ENCODE measurements at places on chromosomes 7 and 10.

GRCh38 chr7:157521752-157522151, 184.9 kb downstream of the DNAJB6 start:
- DNase-seq: no peak

- no peak for DNase-seq
Observed at GRCh38 chr7:36896956-36897590, 172.8 kb upstream of the AOAH start.

GRCh38 chr10:15262036-15262713, 93.7 kb upstream of the NMT2 start:
- no peak for DNase-seq

DNA sequence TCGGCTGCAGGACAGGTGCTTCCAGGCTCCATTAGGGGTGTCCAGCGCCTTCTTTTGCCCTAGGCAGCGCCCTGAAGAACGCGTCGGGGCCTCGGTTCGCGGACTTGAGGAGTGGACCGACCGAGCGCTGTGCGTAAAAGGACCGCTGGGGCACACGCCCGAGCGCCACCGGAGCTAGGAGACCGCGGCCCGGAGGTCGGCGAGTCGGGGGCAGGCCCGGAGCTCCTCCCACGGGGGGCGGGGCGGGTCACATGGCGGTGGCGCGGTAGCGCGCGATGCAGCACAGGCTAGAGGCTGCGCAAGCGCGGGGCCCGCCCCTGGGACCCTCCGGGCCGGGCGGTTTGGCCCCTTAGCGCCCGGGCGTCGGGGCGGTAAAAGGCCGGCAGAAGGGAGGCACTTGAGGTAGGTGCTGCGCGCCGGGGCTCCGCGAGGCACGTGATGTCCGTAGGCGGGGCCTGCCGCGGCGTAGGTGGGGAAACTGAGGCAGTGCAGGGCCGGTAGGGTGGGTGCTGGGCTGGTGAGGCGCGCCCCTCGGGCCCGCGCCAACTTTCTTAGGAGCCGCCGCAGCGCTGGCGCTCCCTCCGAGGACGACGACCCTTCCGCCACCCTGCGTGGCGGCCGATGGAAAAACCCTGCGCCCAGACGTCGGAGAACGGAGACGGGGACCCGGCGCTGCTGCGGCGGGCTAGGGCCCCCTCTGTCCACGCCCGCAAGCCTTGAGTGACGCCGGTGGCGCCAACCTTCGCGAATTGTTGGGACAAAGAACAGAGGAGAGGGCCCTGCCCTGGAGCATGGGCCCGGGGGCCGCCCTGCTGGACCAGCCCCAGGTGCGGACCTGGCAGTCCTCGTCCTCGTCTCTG, at the start of gene PRXL2A:
TSS of gene PRXL2A (plus strand) at position 310 of the 860 bp plus-strand sequence. CDS start 11,917 bp downstream, outside the sequence.
- DNase-seq: peak; percentile 66

DNA sequence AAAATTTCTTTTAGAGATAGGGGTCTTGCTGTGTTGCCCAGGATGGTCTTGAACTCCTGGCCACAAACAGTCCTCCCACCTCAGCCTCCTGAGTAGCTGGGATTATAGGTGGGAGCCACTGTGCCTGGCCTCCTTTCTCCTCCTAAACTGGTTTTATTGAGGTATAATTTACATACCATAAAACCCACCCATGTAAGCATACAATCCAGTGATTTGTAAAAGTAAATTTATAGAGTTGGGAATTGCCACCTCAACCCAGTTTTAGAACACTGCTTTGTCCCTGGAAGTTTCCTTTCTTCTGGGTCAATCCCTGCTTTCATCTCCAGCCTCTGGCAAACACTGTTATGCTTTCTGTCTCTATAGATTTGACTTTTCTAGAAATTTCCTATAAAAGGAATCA, 49.0 kb downstream of the CNNM2 start:
- no peak for DNase-seq

- DNase-seq: no peak
Observed at GRCh38 chr10:44424957-44425356, 40.1 kb upstream of the CXCL12 start.

- DNase-seq: no peak
Observed at GRCh38 chr7:81584667-81585066, 185.2 kb downstream of the HGF start.

- no peak for DNase-seq
Observed at GRCh38 chr7:135206941-135207391, 4.4 kb downstream of the WDR91 start.

GRCh38 chr10:132411561-132412253, 14.7 kb downstream of the PWWP2B start:
- DNase-seq: no peak

GRCh38 chr7:77887567-77887966, 89.0 kb downstream of the PHTF2 start:
- DNase-seq: no peak

DNA sequence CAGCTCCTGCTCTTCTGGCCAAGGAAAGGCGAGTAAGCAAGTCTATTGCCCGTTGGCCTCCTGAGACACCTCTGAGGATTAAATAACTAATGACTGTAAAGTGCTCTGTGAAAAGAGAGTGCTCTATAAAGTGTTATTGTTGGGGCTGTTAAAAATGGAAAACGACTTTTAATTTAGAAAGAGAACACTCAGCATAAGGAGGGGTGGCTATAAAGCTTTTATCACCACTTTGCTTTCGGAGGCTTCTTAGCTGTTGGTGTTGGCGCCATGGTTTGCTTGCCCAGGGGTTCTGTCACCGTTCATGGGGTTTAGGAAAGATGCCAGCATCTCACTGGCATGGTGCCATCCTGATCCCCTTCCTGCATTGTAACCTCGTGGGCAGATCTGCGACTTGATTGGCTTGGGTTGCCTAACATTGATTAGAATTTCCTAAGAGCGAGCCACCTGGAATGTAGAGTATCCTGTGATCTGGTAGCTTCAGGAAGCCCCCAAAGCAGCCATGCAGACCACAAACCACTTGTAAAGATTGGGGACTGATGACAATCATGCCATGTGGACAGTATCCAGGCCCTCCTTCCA, 509.9 kb downstream of the LRMDA start:
- DNase-seq: no peak

DNA sequence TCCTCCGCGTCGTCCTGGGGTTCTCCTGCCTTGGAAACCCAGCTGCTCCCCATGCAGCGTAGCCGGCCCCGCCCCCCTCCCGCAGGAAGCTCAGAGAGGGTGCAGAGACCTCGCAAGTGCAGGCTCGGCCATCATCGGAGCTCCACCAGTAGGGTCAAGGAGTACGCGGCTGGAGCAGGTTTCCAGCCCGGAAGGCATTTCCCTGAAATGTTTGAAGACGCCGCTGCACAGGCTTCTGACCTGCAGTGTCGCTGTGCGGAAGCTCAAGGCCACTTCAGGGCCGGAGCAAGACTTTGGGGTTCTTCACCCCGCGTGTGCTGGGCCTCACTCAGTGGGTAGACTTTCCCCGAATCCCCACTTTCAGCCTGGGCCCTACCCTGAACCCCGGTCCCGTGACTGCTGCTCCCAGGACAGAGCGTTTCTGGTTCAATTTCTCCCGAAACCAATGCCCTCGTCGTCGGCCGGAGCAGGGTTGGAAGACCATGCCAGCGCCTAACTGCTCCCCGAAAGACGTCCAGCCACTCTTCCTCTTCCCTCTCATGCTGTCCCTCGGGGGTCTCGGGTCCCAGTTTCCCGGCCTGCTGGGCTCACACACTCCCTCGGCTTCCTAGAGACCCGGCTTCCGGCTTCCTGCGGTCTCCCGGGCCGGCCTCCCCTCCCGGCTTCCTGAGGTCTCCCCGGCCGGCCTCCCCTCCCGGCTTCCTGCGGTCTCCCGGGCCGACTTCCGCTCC, 52.1 kb downstream of the INSIG1 start:
- no peak for DNase-seq

DNA sequence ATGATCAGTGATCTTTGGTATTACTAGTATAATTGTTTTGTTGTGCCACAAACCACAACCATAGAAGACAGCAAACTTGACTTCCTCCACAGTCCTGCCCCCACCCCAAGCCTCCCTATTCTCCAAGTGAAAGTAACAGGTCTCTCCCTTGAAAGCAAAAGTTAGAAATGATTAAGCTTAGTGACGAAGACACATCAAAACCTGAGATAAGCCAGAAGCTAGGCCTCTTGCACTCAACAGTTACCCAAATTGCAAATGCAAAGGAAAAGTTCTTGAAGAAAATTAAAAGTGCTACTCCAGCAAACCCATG, 7.5 kb downstream of the SAR1A start:
- no peak for DNase-seq

DNA sequence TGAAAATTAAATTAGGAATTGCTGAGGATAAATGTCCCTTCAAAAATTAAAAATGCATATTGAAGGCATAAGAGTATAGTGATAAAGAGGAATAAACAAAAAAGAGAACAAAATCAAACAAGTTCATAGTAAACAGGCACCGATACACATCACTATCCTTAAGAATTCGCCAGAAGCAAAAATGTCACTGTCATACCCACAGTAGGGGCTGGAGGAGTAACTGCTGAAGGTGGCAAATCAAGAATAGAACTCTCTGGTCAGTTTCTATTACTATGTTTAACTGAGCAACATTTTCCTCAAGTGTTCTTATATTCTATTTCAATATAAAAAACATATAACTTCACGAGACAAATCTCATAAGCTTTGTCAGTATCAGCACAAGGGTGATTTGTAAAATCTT, 84.0 kb downstream of the VPS41 start:
- no peak for DNase-seq

DNA sequence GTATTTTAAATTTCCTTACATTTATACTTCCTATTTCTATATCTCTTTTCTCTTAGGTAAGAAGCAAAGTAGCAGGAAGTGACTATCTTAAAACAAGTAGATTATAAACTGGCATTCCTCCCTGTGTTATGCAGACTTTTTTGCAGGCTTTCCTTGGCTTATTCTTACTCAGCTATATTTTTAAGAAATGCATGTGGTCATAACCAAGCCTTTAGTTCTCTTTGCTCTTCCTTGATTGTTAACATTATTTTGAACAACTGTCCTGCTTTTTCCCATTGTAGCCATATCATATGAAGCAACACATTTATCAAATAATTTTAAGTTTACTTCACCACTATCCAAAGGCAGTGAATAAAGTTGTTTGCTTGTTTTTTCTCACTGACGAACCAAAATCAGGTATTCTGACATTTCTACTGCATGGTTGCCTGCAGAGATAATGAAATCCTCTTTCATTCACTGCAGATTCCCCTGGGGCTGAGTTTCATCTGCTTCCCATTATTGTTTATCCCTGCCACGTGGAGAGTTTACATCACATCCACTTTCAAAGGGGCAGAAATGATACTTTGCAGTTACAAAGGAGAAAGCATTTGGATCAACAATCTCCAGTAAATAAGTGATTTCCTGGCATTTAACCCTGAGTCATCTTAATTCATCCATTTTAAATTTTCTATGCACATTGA, 389.9 kb upstream of the SEMA3C start:
- no peak for DNase-seq

DNA sequence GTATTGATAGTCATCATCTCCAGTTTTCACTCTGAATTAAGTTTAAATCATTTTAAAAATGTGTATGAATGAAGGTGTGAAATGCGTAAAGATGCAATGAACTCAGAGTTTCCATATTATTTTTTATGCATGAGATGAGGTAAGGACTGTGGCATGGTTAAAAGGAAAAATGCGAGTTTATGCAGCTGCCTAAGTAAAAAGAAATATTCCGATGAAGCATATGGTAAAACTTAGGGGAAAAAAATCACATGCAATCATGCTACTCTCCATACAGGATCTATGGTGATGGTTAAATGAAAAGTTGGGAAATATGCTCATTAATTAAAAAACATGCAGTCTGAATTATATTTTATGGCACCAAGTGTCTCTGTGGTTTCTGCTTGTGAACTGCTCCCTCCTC, 77.5 kb upstream of the SP8 start:
- DNase-seq: no peak

DNA sequence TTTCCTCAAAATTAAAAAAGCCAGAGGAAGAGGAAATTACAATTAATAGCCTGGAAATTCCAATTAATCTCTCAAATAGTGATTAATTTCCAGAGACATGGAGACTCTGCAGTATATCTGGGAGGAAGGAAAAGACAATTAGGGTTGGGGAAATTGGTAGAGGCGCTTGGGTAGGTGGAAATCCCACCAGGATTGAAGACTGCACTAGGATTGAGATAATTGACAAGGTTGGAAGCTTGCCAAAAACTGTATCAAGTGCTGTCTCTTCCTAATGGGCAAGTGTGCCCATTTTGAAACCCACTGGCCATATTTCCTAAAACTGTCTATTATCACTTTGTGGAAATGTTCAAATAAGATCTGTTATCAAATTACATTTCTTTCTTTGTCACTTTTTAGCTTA, 21.6 kb downstream of the CHN2 start:
- no peak for DNase-seq

DNA sequence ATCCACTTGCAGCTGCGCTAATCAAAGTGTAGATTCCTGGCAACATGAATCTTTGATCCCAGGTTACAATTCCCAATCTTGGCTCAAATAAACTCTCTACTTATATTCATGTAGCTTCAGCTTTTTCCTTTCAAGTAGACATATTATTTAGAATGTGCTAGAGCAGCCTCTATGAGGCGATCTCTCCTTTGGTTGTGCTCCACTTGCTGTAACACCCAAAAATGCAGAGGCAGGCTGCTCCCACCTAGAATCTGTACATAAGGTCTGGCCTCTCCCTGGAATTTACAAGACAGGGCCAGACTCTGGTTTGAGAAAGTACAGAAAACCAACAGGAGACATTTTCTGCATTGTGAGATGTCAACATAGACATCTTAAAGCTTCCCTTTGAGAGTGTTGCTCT, 23.1 kb downstream of the ZNF107 start:
- DNase-seq: no peak

- no peak for DNase-seq
Observed at GRCh38 chr7:1752111-1752510, 82.0 kb downstream of the ELFN1 start.

DNA sequence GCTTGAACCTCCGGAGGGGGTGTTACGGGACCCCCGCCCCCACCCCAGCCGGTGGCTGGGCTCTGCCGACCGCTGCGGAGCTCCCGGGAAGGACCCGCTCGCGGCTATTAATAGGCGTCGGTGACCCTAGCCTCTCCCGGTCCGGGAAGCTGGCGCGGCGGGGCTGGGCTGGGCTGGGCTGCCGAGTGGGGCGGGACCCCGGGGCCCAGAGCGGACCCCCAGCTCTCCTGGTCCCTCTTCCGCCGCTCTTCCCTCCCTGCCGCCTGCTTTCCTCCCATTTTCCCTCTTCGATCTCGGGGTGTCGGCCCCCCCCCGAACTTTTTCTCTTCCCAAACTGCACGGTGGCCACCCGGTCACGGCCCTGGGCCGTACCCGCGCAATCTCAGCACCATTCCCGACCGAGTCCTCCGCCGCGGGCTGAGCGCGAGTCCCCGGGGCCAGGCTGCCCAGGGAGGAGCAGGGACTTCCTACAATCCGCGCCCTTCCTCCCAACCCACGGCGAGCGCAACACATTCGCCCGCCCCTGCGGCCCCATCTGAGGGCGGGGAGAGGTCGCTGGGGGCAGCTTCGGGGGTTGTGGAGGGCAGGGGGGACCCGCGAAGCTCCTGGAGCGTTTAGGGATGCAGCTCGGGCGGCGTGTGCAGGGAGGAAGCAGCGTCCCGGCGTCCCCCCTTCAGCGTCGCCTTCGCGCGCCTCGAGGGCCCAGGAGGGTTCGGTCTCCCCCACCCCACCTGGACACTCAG, 3.1 kb upstream of the ELFN1 start:
- no peak for DNase-seq

Data from CD8-positive, alpha-beta T cell (primary cell).